Hematopoietic multipotent progenitor cell treated with erythropoietin and hydrocortisone succinate and interleukin-3 and kit ligand, for 17 days (in vitro differentiated cells): ENCODE measurements at places on chromosomes 11 and 22.
A peak's percentile ranks its signal among the peaks of the same experiment; 100 is the strongest.

GRCh38 chr11:105244160-105244825 is 104.7 kb upstream of the CARD18 start:
- DNase-seq: no peak

GRCh38 chr22:30216710-30217109 is 29.8 kb downstream of the LIF start:
- peak; percentile 87 for DNase-seq

DNA sequence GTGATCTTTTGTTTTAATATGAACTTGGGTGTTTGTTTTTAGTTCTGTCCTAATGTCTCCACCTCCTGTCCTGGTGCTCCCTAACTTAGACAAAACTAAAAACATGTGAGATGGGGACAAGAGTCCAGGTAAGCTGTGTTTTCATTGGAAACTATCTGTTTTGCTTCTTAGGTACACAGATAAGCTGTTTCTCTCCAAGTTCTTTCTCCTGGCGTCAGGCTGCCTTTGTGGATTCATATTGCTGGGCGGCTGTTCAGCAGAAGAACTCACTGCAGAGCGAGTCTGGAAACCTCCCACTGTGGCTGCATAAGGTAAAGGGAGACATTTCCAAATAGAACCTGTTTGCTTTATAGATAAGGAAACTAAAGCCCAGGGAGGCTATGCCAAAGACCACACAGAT is 24.7 kb downstream of the PANX1 start:
- no peak for DNase-seq

GRCh38 chr11:10657308-10658271 is 36.0 kb downstream of the IRAG1 start:
- DNase-seq: no peak

GRCh38 chr11:118511601-118512000 is 15.7 kb upstream of the TTC36 start:
- no peak for DNase-seq

GRCh38 chr22:31814942-31815341 is 61.1 kb downstream of the DEPDC5 start:
- DNase-seq: no peak

- DNase-seq: no peak
These were observed at the start of gene VPREB3 for GRCh38 chr22:23754220-23754919. Gene VPREB3, minus strand, starts transcription at chr22:23754425. Its CDS starts 62 bp downstream, at chr22:23754363.

DNA sequence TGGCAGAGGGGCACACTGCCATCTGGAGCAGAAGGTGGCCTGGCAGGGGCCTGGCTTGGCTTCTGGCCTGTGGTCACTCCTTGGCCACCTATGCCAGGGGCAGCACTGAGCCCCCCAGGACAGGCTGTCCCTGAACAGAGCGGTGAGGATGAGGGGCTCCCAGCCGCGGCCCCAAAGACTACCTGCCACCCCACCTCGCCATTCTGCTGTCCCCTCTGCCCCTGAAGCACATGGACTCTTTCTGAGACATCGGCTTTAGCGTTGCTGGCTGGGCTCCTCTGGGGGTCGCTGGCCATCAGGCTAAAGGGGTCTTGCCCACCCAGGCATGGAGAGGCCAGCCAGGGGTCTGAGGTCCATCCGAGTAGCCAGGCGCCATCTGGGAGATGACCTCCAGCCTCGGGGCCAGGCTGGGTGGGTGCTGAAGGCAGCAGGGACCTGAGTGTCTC is 87.8 kb downstream of the WNT7B start:
- no peak for DNase-seq

DNA sequence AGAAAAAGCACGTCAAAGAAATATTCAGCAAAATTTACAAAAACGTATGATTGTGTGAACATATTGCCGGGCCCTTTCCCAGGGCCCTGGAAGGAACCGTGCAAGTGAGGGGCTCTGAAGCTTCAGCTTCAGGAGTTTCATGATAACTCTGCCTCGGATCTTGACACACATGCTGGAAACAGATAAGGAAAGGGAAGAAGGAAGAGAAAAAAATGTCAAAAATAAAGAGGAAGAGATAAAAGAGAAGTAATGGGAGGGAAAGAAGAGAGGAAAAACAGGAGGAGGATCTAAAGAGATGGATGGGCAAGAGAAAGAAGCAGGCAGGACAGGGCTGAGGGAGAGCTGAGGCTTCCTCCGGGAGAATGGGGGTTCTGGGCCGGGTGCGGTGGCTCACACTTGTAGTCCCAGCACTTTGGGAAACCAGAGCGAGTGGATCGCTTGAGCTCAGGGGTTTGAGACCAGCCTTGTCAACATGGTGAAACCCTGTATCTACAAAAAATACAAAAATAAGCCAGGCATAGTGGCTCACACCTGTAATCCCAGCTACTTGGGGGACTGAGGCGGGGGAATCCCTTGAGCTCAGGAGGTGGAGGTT is 2.7 kb upstream of the TMPRSS4 start:
- no peak for DNase-seq

DNA sequence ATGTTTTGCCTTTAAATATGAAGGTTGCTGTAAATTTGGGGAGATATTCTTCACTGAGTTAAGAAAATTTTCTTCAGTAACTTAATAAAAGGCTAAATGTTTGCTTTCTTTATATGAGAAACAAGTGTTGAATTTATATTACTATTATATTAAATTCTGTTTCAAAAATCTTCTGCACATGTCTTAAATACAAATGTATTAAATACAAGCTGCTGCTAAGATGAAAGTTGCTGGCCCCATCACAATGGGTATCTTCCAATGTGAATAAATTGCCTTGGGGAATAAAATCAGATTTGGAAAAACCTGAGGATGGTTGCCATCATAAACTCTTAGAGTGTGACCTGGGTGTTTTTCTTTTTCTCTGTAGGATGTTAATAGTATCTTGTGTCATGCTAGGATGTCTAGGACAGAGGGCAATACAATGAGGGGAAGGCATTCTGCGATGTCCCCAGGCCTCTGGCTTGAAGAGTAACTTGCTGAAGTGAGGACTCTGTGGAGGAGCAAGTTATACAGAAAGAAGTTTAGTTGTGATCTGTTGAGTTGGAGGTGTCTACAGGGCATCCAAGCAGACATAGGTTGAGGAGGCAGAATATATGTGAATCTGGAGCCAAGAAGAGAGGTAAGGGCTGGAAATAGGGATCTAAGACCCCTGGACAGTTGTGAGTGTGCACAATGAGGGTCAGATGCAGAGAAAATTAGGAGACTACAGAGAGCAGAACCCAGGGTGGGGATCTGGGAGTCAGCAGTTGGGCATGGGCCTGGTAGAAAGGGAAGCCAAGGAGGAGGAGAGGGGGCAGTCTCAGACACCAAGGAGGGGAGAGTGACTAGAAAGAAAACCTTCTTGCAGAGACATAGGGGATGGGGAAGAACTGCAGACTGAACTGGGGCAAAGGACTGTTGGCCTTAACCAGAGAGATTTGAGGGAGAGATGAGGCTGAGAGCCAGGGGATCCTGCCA is 4.8 kb downstream of the IGLL5 start:
- no peak for DNase-seq

GRCh38 chr11:85791409-85791990 is 19.4 kb downstream of the SYTL2 start:
- no peak for DNase-seq

DNA sequence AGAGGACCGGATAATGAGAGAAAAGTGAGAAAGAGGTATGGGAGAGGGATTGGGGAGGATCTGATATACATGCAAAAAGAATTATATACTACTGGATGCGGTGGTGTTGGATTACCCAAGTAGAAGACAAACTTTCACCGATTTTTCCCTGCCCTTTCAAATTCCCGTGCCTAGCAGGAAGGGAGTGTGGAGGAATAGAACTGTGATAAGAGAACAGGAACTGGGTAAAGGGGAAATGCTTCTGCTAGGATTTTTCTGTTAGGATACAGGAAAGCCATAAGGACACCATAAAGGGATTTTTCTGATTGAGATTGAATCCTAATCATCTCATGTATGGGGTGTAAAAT is 480 bp upstream of the MTMR2 start:
- no peak for DNase-seq

DNA sequence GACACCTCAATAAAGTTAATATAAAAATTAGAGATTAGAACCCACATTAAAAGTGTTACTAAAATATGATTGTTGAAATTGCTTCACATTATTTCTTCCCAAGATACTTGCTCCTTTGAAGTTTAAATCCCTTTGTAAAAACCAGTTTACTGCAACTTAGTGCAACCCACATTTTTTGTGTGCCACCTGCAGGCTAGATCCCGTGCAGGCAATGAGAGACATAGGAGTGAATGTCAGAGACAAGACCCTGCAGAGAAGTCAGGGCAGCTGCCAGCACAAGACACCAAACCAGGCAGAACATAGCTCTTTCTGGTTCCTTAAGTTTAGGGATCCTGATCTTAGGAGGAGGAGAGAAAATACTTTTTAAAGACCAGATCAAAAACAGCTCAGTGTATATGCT is 142.8 kb upstream of the MTNR1B start:
- DNase-seq: no peak

- no peak for DNase-seq
These were observed 48.5 kb downstream of the SVIP start for GRCh38 chr11:22780952-22781593.

- DNase-seq: no peak
These were observed 907.7 kb downstream of the BRD1 start for GRCh38 chr22:48919851-48920589.

GRCh38 chr11:134532921-134533421 is 120.9 kb upstream of the B3GAT1 start:
- no peak for DNase-seq

DNA sequence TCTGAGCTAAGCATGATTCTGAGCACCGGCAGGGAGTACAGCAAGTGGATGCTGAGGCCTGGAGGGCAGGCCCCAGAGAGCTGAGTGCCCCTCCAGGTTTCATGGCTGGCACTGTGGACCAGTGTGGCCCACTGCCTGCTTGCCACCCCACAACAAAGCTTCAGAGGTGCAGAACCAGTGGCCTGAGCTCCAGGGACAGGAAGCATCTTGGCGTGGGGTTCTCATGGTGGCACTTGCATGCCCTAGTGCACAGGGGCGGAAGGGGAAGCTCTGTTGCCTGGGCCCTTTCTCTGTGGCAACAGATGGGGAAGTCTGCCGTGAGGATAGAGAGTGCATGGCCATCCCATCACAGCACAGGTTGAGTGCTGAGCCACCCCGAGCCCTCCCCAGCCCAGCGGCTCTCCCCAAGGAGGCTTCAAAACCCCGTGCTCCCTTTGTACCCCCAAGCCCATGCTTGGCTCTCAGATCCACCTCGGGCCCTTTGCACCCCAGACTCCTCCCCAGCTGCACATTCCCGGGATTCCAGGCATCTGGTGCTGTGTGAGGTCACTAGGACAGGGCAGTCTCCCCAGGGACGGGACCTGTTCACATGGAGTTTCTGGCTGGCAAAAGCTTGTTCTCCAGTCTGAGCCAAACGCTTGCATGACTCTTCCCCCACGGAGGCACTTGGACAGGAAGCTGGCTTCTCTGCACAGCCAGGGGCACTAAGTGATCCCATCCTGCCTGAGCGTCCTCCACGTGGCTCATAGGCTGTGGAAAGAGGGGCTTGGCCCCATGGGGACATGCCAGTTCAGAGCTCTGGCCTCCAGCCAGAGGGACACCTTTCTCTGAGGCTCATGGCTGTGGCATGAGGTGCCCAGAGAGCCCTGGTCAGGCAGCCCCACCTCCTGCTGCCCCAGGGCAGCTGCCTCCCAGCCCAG is 4.2 kb downstream of the SLC25A1 start:
- DNase-seq: no peak

DNA sequence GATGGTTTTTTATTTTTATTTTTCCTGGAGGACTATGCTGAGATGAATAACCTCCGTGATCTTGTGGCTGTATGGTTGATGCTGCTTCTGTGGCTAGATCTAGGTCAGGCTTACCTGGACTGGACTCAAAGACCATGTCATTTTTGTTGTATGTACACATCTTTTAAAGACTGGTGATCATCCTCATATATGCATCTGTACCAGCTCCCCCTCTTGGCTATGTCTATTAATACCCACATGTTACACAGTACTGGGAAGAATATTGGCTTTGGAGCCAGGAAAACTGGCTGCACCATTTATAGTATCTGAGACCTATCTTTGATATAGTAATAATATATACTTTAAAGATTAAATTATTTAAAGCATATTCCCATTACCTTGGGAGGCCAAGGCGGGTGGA is 18.4 kb upstream of the PITPNB start:
- DNase-seq: no peak

- no peak for DNase-seq
These were observed 18.4 kb upstream of the LRRC55 start for GRCh38 chr11:57163160-57163868.

GRCh38 chr22:49957826-49958365 is 2.7 kb upstream of the PIM3 start:
- DNase-seq: no peak

GRCh38 chr22:30247561-30247960 is 1.0 kb upstream of the LIF start:
- DNase-seq: no peak

DNA sequence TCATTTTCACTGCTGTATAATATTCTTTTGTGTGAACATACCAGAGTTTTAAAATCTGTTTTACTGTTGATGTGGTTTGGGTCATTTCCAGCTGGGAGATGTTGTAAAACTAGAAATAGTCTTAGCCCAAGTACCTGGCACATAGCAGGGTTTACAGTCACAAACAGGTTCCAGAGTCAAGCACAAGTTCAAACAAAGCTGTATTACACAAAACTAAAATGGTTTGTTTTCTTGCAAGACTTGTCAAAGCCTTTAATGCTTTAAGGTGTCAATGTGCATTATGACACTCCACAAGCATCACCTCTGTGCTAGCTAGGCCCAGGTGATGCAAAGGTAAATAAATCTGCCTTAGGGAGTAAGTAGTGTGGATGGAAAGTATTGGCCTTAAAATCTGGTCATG is 379.1 kb downstream of the MN1 start:
- DNase-seq: no peak

DNA sequence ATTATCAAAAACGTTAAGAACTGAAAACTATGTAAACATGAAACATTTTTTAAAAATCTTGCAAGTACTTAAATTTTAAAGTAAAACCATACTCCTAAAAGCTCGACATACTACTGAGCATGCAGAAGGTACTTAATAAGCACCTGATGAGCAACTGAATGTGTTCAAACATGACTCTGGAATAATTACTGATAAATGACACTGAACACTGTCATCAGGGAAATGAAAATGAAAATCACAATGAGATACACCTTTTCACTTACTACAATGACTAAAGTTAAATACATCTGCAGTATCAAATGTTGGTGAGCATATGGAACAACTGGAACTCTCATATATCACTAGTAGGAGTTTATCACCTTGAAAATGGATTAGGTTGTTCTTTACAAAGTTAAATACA is 65.2 kb downstream of the PICALM start:
- no peak for DNase-seq

DNA sequence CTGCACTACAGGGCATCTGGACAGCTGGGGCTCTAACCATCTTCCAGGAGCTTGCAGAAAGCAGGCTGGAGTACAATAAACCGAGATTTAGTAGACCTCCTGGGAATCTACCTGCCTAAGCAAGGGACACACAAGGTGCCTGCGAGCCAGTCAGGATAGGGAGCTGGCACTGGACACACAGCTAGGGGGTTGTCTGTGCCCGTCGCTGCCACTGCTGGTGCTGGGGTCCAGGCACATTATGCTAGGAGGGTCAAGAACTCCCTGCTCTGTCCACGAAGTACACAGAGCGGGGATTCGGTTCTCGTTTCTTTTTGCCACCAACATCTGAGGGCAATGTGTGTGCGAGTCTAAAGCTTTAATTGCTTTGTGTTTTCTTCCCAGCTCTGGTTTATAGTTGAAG is 4.2 kb downstream of the RIC8A start:
- no peak for DNase-seq

- DNase-seq: no peak
These were observed 92.6 kb downstream of the SWAP70 start for GRCh38 chr11:9756461-9756860.

- DNase-seq: no peak
These were observed 13.9 kb upstream of the TP53AIP1 start for GRCh38 chr11:128956401-128957201.
